ENCODE measurements at places on chromosomes 5 and 9.

DNA sequence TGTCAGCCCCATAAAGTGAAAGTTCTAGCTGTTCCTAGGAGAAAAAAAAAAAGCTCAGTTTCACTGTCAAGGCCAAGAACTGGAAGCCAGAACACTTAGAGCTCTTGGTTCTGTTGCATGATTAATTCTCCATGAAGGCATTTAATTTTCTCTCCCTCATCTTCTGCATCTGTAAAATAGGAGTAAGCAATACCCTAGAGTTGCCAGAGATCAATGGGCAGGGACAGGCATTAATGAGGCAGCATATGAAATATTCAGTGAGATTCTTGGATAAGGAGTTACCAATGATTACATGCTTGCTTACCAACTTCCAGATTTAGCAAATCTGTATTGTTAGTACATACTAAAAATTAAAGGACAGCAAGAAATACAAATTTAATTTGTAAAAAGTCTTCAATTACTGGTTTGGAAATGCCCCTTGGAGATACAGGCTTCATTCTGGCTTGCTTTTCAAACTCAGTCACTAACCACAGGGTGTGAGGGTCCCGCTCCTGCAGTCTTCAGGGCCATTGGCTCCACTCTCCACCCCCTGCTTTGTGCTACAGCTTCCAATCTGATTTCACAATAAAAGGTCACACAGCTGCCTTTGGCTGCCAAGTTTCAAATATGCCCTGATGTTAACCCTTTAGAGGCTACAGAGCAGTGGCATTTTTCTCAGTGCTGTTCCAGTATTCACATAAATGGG is 624.6 kb downstream of the BNC2 start:
- DNase-seq: no peak

DNA sequence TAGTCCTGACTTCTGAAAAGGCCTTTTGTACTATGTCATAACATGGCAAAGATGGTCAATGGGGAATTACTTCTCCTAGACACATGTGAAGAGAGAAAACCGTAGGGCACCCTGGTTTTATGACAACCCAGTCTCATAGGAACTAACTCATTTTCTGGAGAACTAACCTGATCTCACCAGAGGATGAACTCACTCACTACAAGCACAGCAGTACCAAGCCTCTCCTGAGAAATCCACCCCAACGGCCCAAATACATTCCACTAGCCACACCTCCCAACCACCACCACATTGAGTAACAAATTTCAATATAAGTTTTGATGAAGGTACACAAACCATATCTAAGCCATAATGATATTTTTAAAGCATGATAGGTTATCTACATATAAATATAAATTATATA is 909.3 kb upstream of the CDH10 start:
- DNase-seq: no peak

DNA sequence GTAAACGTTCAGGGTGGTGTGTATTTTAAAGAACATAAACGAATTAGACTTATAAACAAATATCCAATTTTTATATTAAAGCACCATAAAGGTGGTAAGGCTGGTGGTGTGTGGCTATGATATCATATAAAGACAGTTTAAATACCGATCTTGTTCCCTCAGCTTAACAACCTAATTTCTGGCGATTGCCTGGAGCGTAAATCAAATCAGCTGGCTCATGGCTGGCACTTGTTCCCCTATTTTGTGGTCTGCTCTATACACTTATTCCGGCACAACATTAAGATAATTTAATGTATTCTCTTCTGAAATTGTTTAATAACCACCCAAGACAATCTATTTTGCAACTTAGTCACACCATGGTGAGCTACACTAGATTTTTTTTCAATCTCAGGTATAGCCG is 2.4 kb upstream of the HAPLN1 start:
- DNase-seq: no peak

GRCh38 chr5:5685737-5686136 is 263.3 kb downstream of the ICE1 start:
- DNase-seq: no peak

DNA sequence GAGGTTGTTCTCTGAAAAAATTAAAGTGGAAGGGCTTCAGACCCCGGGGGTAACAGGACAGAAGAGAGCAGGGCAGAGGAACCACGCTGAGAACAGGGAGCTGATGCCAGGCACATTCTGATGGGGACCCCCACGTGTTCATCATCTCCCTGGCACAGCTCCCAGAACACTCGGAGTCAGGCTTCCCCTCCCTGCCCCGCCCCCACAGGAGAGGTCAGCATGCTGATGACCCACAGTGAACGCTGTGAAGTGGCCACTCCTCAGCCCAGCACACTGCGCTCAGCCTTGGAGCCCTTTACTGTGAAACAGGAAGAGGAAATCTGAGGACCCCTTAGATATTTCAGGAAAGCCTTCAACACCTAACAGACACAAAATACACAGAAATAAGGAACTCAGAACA is 16.4 kb downstream of the RETREG1 start:
- DNase-seq: no peak

DNA sequence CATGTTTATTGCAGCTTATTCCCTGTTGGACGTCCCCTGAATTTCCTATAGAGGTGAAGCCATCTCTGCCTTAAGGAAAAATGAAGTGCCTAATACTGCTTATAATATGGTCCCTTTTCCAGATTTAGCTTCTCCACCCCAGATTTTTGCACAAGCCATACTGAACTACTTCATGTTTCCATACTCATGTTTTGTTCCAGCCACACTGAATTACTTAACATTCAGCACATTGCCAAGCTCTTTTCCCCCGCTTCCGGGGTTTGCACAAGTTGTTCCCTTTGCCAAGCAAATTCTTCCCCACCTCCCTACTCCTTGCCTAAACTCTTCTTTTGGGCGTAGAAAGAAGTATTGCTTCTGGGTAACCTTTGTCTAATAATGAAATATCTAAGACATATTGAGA is 1.7 kb upstream of the CNTRL start:
- DNase-seq: no peak

GRCh38 chr5:34504967-34505366 is 151.2 kb upstream of the RAI14 start:
- DNase-seq: no peak

- no peak for DNase-seq
Observed at GRCh38 chr5:103569313-103570060, 6.9 kb upstream of the NUDT12 start.

DNA sequence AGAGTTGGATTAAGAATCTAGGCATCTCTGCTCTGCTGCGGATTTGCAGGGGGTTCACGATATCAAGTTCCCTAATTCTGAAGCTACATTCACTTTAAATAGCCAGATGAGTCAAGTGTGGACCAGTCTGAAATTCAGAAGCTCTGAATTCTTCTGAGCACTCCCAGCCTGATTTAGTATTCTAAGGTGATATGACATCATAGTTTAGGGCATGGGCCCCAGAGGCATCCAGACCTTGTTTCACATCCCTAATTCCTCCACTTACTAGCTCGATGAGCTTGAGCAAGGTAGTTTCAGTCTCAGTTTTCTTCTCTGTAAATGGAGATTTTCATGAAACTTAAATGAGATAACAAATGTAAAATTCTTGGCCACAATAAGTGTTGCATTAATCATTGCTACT is 65.2 kb downstream of the TMEM167A start:
- DNase-seq: no peak

DNA sequence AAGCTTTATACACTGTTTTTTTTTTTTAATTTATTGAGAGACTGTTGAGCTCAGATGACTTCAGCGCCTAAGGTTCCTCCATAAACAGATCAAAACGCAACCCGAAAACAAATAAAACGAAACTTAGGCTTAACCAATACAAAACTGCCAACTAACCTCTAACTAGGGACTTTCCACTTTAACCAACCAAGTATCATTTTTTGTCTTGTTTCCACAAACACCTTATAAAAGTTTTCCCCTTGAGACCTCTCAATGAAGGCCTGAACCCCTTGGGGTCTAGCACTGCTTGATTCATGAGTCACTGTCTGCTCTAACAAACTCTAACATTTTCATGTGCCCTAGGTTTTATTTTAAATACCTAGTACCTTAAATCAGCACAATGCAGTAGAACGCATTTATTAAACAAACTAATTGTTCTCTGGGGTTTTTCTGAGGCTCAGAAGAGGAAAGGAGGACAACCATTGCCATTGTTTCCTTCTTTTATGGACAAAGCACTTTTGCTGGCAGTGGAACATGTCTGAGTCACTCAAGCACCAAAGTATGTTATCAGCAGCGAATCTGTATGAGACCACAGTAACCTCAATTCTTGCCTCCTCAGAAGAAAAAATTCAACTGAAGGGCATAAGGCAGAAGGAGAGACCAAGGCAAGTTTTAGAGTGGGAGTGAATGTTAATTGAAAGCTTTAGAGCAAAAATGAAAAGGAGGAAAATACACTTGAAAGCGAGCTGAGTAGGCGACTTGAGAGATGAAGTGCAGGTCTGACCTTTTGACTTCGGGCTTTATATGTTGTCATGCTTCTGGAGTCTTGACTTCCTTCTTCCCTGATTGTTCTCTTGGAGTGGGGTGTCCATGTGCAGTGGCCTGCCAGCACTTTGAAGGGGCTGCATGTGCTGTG is 97.7 kb upstream of the HCN1 start:
- DNase-seq: no peak

DNA sequence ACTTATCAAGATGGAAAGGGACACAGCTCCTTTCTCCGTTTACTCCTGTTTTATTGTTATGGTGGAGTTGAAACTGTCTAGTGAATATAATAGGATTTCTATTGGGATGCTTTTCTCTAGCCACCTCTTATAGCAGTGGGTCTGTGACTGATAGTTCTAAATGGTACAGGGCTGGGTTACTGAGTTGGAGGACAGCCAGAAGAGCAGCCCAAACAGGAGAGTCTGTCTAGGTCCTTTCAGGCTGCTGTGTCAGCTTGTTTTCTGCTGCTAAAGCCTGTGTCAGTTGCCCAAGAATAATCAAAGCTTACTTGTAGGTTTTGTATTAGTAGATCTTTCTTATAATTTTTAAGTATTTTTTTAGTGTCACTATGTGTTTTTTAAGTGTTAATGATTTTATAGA is 356.0 kb upstream of the SEMA6A start:
- DNase-seq: no peak

GRCh38 chr5:36654564-36654963 is 48.2 kb downstream of the SLC1A3 start:
- DNase-seq: no peak

DNA sequence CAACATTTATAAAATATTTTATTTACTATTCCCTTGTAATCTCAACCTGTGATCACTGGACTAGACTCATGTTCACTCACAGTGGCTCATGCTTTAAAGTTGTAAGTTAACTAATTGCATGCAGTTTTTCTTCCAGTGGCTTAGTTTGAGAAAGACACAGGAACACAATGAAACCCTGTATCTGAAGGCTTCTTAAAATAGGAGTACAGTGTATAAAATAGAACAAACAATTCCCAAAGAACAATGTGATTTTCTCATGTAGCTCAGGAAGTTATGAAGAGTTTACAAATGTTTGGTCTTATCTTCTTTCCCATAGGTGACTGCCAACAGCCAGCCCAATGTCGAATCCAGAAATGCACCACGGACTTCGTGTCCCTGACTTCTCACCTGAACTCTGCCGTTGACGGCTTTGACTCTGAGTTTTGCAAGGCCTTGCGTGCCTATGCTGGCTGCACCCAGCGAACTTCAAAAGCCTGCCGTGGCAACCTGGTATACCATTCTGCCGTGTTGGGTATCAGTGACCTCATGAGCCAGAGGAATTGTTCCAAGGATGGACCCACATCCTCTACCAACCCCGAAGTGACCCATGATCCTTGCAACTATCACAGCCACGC is 5.9 kb downstream of the RGMB start:
- no peak for DNase-seq

DNA sequence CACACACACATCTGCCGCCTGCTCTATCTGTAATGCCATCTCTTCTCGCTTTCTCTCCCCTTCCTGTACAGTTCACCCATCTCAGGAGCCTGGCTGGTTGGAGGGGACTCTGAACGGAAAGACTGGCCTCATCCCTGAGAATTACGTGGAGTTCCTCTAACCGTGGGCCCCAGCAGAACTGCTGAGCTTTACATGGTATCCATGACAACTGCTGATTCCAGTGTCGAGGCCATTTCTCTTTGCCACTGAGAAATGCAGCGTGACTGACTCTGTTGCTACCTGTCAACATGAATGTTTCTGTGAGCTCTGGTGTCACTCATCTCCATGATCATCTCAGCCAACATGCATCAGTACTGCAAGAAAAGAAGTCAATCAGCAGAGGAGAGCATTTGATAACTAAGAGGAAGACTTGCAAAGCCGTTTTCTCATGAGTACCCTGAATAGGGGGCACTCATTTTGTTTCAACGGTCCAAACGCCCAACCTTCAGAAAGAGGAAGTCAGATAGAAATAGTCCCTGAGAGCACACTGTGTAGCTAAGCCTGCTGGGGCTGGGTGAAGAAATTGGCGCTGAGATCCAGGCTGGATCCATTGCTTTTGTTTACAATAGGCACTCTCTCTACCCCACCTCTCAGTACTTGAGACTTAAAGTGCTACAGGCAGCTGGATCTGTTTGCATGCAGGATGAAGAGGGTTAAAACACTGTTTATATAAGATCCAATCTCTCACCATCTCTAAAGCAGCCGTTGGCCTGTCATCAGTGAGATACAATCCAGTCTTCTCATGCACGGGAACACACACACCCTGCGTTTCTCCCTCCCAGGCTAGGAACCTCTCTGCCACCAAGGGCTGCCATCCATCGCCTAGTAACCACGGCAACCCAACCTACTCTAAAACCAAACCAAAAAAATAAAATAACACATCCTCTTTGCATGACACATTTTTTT is 180.9 kb downstream of the NR3C1 start:
- no peak for DNase-seq

GRCh38 chr9:10112798-10113197 is 500.0 kb downstream of the PTPRD start:
- no peak for DNase-seq

GRCh38 chr5:12662545-12663314 is 758.5 kb upstream of the CTNND2 start:
- DNase-seq: no peak

DNA sequence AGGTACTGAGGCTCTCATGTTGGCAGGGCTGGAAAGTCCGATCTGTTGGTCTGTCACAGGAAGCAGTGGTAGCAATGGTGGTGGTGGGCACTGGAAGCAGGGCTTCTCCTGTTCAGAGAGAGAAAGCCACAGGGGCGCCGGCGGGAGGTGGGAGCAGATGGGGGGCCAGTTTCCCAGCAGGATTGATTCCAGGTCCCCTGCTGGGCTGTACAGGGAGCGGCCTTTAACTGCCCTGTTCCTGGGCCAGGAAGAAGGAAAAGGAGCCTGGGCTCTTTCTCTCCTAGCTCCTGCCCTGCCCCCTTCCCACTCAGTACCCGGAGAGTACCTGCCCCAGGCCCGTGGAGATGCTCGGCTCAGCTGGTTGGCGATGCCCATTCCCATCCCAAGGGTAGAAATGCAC is 2.6 kb upstream of the DAB2IP start:
- DNase-seq: no peak

GRCh38 chr5:159174511-159175168 is 34.7 kb downstream of the RNF145 start:
- DNase-seq: no peak

DNA sequence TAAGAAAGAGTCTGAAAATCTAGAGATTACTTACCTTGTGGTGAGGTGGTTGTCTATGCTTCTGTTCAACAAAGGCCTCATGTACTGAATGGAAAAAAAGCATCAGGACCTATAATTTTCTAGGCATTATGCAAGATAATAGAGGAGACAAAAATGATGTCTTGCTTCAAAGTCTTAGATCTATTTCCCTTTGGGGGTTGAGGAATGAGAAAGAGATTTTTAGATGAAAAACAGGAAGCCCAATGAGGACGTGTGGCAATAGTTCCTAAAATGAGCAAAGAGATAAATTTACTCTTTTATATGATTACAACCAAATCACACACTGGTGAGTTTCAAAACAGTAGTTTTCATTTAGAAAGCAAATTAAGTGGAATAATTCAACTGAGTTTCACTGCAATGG is 99.5 kb downstream of the GHR start:
- DNase-seq: no peak

- DNase-seq: no peak
Observed at GRCh38 chr9:34771007-34771406, 61.1 kb upstream of the CCL21 start.

All from esophagus squamous epithelium (tissue), 5 donors.